ENCODE measurements at places on chromosomes 12 and 14.

DNA sequence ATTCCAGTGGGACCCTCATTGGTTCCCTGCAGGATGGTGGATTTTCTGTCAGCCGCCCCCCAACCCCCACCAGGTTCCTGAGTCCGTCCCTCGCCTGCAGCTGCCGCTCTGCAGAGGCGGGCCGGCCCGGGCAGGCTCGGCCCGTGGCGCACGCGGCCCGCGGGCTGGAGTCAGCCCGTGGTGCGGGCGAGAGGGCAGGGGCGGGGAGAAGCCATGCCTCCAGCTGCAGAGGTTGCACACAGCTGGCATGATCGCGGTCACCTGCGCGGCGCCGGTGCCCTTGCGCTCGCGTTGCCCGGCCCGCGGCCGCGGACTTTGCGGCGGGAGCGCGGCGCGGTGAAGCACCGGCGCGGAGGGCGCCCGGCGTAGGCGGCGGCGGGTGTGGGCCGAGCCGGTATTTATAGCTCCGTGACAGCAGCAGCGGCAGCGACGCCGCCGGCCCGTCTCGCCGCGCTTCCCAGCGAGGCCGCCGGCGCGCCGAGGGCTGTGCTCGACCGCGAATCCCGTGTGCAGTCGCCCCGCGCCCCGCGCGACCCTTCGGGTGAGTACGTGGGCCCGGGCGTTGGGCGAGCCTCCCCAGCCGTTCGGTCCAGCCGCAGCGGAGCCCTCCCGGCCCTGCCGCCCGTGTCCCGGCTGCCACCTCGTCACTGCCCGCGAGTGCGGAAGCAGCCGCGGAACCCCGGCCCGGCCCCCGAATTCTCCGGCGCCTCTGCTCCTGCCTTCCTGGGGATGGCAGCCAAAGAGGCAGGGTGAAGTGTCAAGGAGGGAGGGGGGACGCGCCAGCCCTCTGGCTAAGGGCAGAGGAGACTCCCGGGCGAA is at the start of gene TMEM117:
TSS of gene TMEM117 (plus strand) at position 426 of the 819 bp plus-strand sequence.
- peak; percentile 62 for DNase-seq

GRCh38 chr14:105034315-105035039 is 13.6 kb upstream of the CDCA4 start:
- DNase-seq, result no peak

DNA sequence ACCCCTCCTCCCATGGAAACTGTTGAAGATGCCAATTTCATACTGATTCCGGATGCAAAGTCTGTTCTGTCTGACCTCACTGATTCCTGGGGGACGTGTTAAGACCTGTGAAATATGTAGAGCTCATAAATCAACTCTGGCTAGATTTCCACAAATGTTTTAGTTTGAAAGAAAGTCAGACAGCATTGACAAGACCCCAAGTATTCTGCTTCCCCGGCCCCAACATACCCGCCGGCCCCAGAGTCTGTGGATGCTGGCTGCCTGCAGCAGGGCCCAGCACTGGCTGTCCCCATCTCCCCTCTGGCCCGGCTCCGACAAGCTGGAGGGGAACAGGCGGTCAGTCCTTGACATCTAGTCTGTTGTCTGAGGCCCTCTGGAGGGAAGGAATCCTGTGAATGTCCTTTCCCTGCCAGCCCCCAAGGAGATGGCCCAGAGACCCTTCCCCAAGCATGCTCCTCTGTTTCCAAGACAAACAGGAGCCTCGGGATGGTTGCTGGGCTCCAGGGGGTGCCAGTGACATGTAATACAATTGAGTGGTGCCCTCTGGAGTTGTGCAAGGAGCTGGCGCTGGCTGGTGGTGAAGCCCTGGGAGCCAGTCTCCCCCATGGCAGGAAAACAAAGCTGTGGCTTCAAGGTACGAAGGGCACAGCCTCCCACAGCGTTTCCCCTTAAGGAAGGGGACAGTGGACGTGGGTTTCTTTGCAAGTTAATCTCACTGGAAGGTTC is 22.3 kb downstream of the FBLN5 start:
- no peak for DNase-seq

GRCh38 chr12:124660851-124661250 is 93.4 kb upstream of the NCOR2 start:
- DNase-seq, result peak; percentile 89

- DNase-seq, result no peak
These were observed 3.0 kb upstream of the MAP3K9 start for GRCh38 chr14:70812124-70812818.

GRCh38 chr12:127400221-127400620 is 866.7 kb upstream of the TMEM132C start:
- DNase-seq, result no peak

- DNase-seq, result no peak
These were observed 42.4 kb upstream of the RAD51AP1 start for GRCh38 chr12:4496145-4496838.

Data from WERI-Rb-1 (cell line).